ENCODE measurements at places on chromosomes 3 and 15.
A peak's percentile ranks its signal among the peaks of the same experiment; 100 is the strongest.

DNA sequence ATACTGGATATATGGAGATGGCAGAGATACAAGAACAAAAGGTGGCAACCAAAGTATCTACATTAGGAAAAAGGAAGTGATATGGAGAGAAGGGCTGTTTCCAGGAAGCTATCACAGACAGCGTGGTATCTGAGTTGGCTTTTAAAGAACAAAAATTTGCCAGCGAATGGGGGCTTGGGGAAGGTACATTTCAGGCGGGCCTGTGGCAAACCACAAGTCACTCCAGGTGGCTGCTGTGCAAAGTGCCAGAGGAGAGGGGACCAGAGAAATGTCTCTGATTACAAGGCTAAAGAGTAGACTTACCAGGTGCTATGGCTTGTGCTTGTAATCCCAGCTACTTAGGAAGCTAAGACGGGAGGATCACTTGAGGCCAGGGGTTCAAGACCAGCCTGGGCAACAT, 91.1 kb downstream of the MSL2 start:
- DNase-seq = peak; percentile 0

- peak; percentile 72 for DNase-seq
Measured at GRCh38 chr15:60590935-60591495, 112.1 kb upstream of the ICE2 start.

DNA sequence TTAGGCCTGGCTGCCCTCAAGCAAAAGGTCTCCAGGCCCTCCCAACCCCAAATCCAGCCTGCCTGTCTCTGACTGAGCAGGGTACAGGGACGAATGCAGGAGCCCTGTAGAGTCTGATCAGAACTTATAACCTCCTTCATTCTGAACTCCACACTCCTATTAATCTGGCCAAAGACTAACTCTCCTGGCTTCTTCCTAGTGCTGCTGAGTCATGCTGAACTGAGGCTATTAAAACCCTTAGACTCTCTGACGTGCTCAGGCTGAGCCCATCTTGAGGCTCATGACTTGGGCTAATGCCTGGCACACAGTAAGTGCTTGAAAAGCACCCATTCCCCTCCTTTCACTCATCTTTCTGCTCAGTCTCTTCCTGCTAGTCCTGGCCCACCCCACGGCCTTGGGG, 81.9 kb downstream of the NUP210 start:
- DNase-seq = peak; percentile 14

- no peak for DNase-seq
Measured at GRCh38 chr15:68484220-68484619, 52.3 kb upstream of the ITGA11 start.

DNA sequence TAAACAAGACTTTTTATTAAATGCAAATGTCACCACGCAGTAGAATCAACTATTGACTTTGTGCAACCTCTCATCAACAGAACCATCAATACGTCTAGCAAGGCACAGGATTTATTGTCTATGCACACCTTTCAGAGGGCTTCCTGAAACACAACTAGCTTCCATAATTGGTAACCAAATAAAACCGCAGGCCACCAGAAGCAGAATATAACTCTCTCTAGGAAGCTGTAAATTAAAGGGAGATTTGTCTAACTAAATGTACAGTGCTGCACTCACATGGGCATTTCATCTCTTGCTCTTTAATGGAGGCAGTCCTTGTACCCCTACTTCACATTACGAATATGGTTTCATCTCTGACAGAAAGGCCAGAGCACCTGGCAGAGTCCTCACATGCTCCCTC, 93.0 kb downstream of the FHIT start:
- DNase-seq = no peak

GRCh38 chr3:143644370-143645089, 203.7 kb downstream of the SLC9A9 start:
- peak; percentile 86 for DNase-seq

DNA sequence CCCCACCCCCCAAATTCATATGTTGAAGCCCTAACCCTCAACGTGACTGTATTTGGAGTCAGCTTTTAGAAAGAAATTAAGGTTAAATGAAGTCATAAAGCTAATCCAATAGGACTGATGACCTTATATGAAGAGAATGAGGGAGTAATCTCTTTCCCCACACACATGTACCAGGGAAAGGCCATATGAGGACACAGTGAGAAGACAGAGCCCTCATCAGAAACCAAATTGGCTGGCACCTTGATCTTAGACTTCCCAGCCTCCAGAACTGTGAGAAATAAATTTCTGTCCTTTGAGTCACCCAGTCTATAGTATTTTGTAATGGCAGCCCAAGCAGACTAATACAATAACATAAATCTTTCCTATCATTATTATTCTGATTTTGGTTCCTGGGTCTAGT, 194.7 kb upstream of the NANOGP8 start:
- DNase-seq = no peak

- DNase-seq = no peak
Measured at GRCh38 chr3:157174290-157174648, 14.3 kb upstream of the CCNL1 start.

DNA sequence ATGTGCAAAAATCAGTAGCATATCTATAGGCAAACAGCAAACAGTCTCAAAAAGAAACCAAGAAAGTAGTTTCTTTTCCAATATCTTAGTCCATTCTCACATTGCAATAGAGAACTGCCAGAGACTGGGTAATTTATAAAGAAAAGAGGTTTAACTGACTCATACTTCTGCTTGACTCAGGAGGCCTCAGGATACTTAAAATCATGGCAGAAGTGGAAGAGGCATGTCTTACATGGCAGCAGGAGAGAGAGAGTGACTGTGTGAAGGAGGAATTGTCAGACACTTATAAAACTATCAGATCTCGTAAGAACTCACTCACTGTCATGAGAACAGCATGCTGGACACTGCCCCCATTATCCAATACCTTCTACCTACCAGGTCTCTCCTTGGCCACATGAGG, 327.9 kb upstream of the EPHA3 start:
- no peak for DNase-seq

DNA sequence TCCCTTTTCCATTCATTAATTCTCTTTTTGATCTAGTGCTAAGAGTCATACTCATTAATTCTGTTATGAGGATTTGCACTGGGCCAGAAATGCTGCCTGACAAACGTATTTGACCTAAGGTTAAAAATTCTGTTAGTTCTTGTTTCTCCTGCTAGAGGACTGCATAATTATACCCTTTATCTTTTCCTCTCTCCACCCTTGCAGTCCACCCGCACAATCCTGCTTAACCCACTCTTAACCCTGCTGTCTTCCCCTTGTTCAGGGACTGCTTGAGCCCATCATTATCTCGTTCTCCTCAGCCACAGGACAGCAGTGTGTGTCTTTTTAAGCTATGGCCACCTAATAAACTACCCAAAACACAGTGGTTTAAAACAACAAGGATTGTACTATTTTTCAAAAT, 31.1 kb upstream of the DYNC1LI1 start:
- no peak for DNase-seq

DNA sequence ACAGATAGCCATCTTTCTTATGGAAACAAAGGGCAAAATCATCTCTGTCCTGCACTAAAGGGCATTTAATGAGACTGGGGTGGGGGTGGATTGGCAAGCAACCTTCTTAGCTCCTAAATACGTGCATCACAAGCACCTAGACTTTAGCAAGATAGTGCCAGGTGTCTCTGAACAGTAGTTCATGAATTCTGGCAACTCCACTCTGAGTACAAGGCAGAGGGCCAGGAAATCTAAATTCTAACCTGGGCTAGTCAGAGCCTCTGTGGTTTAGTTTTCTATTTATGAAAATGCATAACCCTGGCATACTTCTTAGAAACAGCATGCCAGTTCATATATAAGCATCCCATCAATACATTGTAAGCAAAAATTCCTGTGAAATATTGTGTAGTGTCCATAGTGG, 788.5 kb downstream of the MCTP2 start:
- no peak for DNase-seq

DNA sequence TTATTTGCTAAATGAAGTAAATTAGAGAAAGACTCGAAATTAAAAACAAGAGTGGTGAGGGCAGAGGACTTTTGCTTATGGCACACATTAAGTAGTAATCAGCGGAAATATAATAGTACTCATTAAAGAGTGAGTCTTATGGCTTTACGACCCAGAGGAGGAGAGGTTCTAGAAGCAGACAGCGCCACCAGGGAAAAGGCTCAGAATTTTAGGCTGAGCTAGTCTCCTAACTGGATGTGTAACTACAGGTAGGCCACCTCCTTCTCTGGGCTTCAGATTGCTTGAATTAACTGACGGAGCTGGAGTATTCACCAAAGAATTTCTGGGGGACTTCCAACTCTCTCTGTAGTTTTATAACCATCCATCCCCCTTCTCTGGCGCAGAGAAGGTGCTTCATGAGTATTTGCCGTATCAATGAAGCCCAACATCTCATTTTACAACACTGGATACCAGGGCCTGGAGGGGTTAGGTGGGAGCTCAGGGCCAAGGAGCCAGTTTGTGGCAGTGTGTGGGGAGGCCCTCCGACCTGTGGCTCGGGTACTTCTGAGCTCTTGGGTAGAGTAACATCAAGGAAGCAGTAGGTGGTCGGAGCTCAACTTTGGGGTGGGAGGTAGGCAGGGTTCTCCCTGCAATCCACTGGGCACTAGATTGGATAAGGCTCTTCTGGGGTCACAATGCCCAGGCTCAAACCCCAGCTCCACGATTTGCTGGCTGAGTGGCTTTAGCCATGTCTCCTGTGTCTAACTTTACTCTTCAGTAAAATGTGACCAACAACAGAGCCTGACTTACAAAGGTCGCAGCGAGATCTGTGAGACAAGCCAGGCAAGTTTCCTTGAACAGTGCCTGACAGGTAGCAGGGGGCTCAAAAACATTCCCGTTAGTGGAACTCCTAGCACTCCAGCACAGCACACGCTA, 1.1 kb downstream of the CHCHD4 start:
- no peak for DNase-seq

DNA sequence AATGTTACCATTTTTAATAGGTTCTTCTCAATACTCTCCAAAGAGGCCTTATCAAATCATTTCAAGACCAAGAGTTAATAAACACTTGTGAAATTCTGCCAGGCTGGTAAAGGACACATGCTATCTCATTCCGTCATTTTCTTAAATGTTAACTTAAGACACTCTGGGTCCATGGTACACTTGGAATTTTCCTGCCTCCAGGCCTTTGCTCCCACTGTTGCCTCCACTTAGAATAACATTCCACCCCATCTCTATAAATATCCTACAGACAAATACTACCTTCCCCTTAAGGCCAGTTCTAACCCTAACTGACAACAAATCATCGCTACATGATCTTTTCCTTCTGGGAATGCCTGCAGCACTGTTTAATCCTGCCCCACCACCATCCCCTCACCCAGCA, 24.1 kb downstream of the MAGI1 start:
- no peak for DNase-seq

- no peak for DNase-seq
Measured at GRCh38 chr15:100508641-100509300, 20.0 kb downstream of the CERS3 start.

- DNase-seq = no peak
Measured at GRCh38 chr3:24802614-24803013, 308.0 kb upstream of the THRB start.

GRCh38 chr3:143677430-143677829, 170.8 kb downstream of the SLC9A9 start:
- no peak for DNase-seq

DNA sequence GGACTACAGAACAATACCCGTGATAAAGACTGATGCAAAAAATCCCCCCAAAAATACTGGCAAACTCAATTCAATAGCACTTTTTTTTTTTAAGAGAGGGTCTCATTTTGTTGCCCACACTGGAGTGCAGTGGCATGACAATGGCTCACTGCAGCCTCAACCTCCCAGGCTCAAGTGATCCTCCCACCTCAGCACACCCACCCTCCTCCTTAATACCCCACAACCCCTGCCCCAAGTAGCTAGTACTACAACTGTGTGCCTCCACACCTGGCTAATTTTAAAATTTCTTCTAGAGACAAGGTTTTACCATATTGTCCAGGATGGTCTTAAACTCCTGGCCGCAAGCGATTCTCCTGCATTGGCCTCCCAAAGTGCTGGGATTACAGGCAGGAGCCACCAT, 11.4 kb downstream of the TOP2B start:
- no peak for DNase-seq

- DNase-seq = peak; percentile 10
Measured at GRCh38 chr3:180871901-180872300, 40.6 kb upstream of the FXR1 start.

- DNase-seq = no peak
Measured at GRCh38 chr15:59457103-59457502, 19.1 kb downstream of the FAM81A start.

DNA sequence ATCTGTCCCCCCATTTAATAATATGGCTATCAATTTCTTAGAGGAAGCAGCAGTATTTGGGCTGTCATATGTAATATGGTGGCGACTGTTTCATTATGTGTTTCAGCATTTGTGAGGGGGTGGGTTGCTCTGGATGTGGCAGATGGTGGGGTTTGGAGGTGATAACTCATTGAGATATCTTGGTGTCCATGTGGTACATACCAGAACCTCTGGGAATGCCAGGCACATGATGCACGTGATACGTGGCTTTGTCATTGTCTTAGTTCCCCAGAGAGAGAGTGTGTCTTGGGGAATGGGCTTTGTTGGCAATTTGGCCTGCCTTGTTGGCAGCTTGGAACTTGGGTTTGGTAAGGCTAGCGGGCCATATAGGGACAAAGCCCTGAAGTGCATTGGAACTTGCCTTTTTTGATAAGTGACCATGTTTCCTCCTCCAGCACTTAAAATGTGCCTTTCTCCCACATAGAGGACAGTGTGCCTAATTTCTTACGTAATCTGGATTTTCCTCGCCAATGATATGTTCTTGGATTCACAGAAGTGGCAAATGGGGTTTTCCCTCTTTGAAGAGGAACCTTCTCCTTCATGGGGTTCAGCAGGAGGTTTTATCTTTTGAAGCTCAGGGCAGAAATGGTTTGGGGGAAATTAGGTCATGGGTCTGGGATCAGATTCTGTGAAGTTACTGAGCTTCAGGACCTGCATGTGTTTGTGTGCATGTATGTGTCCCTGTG, 79.5 kb downstream of the DNASE1L3 start:
- no peak for DNase-seq

GRCh38 chr3:157082305-157082982, 77.5 kb downstream of the CCNL1 start:
- no peak for DNase-seq

- no peak for DNase-seq
Measured at GRCh38 chr3:184228376-184229137, 828 bp upstream of the VWA5B2 start.

DNA sequence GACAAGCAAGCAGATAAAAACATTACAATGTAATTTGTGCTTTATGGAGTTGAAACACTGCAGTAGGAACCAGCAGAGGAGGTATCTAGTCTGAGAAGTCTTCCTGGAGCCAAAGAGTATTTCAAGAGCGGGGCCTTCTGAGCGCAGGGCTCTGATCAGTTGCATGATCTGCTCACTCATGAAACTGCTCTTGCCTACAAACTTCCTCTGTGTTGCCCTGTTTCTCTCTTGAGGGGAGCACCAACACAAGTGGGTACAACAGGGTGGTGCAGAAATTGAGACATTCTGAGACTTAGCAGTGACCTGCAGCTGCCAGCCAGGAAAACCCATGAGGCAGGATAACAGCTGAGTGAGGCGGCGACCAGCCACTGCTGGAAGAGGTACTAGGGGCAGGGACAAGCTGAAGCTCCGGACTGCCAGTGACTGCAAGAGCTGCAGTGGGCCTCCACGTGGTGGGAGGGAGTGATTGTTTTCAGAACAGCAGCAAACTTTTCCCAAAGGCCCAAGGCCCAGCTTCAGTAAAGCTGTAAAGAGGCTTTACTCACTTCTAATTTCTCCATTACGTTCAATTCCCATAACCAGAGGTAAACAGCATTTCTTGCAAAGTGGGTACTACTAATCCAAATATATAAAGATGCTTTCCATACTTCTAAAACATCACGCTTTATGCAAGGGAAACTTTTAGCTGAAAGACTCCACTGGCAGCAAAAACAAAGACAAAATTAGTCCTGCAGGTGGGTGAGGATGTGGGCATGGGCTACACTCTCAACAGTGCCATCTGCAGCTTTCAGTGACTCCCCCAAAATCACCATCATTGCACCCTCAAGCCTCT, 69.0 kb upstream of the LPP start:
- DNase-seq = peak; percentile 25

Measured in mesendoderm (in vitro differentiated cells).